ENCODE measurements at places on chromosomes 3 and 15.

- no peak for DNase-seq
Observed at GRCh38 chr3:87044409-87044808, 53.5 kb upstream of the VGLL3 start.

- DNase-seq, result no peak
Observed at GRCh38 chr15:39461536-39462130, 119.2 kb upstream of the THBS1 start.

- no peak for DNase-seq
Observed at GRCh38 chr3:20421-20820, 176.1 kb upstream of the CHL1 start.

DNA sequence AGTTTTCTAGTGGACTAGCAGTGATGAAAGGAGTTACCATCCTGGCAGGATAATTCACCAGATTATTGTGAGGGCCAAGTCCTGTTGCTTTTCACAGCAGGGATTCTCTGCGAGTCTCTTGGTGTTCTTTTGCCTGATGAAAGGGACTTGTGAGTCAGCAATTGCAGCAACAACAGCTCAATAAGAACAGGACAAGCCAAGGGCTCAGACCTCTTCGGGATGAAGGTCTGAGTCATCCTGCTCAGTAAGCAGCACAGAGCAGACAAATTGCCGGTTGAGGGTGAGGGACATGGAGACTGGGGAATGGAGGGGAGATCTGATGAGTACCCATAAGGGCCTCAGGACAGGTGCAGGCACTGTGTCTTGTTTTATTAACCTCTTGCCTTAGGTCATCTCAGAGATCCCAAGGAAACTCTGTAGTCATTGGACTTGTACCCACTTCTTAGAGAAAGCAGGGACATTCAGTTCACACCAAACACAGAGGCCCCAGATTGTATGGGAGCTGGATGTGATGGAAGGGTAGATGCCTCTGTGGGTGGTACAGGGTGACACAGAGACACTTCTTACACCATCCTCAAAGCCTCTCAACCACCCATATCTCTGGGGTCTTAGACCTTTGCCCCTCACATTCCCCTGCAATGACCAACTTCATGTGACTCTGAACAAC lies 173.8 kb upstream of the TLE3 start:
- no peak for DNase-seq

DNA sequence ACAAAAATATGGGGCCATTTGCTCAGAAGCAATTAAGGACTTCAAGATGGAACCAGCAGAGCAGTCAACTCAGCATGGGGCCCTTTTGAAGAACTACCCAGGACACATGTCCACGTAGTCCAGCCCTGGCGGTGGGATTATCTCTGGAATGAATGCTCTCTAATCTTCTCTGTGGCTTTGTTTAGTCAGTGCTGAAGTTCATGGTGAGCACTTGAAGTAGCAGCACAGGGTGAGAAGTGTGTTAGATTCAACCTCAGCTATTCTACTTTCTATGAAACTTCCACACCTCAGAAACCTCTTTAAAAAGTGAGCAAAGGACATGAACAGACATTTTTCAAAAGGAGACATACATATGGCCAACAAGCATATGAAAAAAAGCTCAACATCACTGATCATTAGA lies 74.4 kb downstream of the THRB start:
- no peak for DNase-seq

DNA sequence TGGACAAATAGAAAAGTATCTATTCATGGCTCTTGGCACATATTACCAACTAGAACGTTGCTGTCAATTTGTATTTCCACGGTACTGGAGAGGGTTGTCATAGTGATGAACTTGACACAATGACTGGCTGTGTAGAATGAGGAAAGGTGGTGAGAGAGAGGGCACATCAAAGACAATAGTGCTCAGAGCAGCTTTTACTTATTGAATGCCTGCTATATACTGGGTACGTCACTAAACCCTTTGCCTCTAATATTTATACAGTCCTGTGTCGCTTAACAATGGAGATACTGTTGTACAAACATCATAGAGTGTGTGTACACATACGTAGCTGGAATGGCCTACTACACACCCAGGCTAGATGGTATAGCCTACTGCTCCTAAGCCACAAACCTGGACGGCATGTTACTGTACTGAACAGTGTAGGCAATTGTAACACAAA lies 8.3 kb downstream of the TMPRSS7 start:
- peak; percentile 99 for DNase-seq

DNA sequence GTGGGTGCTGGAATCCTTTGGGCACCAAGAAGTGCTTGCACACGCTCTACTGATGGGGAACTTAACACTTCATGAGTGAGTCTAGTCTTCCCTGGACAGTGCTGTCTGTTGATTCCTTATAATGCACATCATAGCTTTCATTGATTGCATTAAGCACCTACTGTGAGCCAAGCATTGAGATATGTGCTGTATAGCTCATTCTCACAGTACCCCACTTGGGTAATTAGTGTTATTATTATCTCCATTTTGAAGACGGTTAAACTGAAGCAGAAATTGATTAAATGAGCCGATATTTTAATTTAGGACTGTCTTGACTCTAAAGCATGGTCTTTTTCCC lies 504 bp upstream of the PDHB start:
- DNase-seq, result no peak

DNA sequence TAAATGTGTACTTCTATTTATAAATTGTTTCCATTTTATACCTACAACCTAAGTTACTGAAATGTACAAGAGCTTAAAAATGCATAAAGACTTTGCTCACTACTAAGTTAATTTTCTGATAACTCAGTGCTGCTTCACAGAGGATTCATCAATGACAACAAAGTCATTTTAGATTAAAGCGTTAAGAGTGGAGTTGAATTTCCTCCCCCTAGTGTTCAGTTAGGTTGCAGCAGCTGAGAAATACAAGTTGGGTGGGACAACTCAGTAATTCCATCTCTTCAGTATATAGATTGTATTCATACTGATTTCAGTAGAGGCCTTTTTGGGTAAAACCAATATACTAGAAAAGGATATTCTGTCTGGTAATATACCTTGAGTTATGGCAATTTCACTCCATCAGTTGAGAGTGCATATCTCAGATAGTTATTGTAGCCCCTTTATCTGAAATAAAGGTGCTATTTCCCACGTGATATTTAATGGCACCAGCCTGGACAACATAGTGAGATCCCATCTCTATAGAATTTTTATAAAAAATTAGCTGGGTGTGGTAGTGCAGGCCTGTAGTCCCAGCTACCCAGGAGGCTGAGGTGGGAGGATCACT lies 6.9 kb upstream of the RPL35A start:
- DNase-seq, result no peak

All from NCI-H748 treated with DMSO at 0.1 percent for 48 hours (cell line).